H7 (cell line): ENCODE measurements at places on chromosomes 16 and 17.

- peak; percentile 34 for DNase-seq
These were observed 1.4 kb downstream of the ALDOC start for GRCh38 chr17:28575126-28575795.

- DNase-seq = no peak
These were observed 45.5 kb downstream of the PRKCA start for GRCh38 chr17:66347661-66348514.

- no peak for DNase-seq
These were observed 32.8 kb downstream of the MARVELD3 start for GRCh38 chr16:71658771-71659170.

DNA sequence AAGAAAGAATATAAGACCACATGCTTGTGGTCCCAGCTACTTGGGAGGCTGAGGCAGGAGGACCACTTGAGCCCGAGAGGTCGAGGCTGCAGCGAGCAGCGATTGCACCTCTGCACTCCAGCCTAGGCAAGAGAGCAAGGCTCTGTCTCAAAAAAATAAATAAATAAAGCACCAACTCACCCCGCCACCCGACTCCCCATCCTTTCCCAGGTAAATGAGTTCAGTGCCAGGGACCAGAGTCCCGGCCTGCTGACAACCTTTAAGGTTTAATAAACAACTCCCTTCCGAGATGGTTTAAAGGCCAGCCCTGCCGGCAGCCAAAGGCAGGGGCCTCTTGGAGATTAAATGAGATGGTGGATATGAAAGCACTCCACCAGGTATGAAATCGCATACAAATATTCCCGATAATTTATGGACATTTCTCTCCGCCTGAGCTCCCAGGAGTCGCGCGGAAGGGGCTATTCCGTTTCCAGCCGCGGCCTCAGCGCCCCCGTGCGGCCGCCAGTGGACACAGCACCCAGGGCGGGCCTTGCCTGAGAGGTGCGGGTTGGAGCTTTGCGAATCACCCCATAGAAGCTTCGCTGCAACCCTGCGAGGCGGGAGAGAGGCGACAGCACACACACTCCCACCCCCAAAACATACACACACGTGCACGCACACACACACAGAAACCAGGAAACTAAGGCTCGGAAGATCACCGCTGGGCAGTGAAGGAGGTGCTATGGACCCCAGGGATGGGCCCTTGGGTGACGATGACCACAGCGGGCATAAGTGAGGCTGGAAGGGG is 4.0 kb upstream of the RPL38 start:
- peak; percentile 95 for DNase-seq

DNA sequence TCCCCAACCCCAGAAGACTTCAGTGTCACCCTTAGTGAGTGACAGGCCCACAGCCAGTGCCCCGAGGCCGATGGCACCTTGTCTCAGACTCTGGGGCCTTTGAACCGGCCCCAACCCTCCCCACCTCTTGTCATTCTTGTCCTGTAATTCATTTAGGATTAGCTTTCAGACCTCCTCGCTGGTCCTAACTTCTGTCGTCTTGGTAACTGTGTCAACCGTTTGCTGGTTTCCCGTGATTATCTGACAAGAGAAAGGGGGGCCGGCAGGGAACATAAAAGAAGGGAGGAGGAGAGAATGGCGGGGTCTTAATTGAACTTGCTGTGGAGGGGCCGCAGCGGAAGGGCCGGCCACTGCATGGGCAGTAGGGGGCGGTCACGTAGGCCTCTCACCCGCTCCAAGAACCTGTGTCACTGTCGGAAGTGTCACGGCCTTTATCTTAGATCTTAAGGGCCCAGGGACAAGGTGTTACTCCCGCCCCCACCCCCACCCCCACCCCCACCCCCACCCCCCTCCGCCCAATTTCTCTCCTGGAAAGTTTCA is 46.5 kb upstream of the GSE1 start:
- DNase-seq = peak; percentile 89

- DNase-seq = no peak
These were observed 187.6 kb upstream of the C17orf78 start for GRCh38 chr17:37188157-37188556.

DNA sequence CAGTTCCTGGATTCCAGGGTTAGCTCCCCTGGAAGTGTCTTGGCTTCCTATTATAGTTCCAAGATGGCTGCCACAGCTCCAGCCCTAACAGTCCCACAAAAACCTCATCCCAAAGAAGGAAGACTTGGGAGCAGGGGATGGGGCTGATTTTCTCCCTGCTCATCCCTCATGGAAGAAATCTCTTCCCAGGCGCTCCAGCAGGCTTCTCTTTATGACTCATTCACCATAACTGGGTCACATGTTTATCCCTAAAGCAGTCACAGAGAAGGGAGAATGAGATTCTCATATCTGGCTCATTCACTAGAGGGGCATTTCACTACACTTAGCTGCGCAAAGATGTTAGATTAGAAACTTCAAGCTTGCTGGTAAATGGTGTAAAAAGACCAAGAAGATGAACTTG is 206.5 kb upstream of the IRX3 start:
- DNase-seq = no peak

GRCh38 chr17:55377671-55378275 is 43.9 kb downstream of the MMD start:
- no peak for DNase-seq

- no peak for DNase-seq
These were observed at the start of gene MYO15A for GRCh38 chr17:18108401-18109312. TSS of gene MYO15A (plus strand) at chr17:18108756. CDS start at chr17:18118801, 10,045 bp downstream.

DNA sequence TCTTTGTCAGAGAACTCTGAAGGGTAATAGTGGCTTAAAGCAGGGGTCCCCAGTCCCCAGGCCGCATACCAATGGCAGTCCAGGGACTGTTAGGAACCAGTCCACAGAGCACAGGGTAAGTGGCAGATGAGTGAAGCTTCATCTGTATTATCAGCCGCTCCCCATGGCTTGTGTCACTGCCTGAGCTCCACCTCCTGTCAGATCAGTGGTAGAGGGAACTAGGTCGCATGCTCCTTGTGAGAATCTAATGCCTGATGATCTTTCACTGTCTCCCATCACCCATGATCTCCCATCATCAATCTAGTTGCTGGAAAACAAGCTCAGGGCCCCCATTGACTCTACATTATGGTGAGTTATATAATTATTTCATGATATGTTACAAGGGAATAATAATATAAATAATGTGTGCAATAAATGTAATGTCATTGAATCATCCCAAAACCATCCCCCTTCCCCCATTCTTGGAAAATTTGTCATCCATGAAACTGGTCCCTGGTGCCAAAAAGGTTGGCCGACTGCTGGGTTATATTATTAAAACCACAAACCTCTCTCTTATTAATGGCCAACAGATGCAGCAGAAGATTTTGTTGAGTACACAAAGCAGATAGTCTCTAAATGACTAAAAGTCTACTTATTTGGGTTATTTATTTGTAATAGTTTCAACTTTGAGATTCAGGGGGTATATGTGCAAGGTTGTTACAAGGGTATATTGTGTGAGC is 782.7 kb downstream of the CDH11 start:
- no peak for DNase-seq

DNA sequence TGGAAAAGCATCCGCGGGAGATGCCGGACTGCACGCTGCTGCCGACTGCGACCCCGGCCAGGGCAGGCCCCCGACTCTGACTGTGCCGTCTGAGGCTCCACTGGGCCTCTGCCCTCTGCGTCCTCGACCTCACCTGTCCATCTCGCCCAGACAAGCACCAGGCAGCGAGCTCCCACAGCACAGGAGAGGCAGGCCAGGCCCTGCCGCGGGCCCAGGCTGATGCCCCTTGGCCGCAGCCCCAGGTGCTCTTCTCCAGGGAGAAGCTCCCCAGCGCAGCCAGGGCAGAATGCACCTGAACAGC is 98.1 kb upstream of the DNAH17 start:
- DNase-seq = no peak

DNA sequence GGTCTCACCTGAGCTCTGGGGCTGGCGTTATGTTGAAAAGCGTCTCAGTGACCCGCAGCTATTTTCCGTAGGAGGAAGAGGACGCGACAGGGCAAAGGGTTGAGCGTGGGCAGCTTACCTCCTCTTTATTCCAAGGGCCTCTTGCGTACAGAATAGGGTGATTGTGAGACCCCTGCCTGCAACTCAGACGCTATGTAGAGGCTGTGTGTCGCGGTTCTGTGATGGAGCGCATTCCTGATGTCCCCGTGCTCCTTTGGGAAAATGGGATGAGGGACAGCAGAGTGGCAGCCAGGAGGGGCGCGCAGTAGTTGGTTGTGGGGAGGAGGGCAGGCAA is 531 bp upstream of the CDH8 start:
- peak; percentile 17 for DNase-seq

- DNase-seq = peak; percentile 98
These were observed 12.8 kb upstream of the GNG13 start for GRCh38 chr16:813204-813915.
